ENCODE measurements at places on chromosomes 16 and 17. TPM values are rescaled to one million over a fixed set of nuclear protein-coding genes. Genes with fewer than 3 reads are reported as not detected.

NETO2 gene
- total RNA-seq = 12.0 TPM

GRCh38 chr16:565419-566330 is 1.1 kb upstream of the NHLRC4 start:
- ATAC-seq = no peak

DNA sequence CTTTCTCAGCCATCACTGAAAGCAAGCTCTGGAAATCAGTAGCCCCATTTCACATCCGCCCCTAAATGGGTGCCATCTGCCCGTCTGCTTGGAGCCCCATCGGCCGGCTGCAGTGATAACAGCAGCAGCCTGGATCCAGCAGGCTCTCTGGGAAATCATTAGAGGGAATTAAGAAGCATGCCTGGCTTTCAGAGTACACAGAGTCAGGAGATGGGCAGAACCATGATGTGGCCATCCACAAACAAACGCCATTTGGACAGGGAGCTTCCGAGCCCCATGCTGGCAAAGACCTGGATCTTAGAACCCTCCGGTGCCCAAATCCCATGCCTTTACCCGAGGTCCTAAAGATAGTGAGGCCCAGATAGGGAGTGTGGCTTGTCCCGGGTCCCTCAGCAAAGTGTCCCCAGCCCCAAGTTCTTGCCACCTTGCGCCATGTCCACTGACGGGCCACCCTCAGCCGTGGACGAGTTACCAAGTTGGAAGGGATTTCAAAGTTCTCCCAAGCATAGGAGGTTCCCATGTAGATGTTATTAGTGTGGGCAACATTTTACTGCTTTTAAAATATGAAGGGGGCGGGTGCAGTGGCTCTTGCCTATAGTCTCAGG is 1.0 kb upstream of the LITAF start:
- ATAC-seq = no peak

GRCh38 chr17:36525888-36526287 is 8.8 kb downstream of the MYO19 start:
- ATAC-seq = no peak

GRCh38 chr17:57909551-57909950 is 45.7 kb downstream of the CUEDC1 start:
- ATAC-seq = no peak

GSDMA gene
- 1.9 TPM for total RNA-seq

- peak; percentile 28 for ATAC-seq
These were observed 9.9 kb downstream of the TBX2 start for GRCh38 chr17:61409301-61410112.

DNA sequence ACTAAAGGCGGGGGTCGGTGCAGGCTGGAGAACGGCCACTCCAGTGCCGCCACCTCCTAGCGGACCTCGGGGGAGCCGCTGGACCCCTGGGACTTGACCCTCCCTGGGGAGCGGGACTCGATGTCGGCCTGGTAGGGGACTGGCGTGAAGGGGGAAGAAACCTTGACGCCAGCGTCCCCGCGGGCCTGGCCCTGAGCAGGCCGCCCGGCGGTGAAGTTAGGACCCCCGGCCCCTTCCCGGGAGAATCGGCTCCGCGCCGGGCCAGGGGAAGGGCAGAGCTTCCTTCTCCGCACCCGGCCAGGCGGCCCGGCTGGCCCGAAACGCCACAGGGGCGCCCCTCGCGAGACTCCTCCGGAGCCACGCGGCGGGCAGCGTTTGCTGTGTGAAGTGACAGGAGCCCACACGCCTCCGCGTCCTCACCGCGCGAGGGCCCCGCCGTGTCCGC is 389 bp downstream of the DUS1L start:
- peak; percentile 12 for ATAC-seq

- no peak for ATAC-seq
These were observed 97.9 kb downstream of the C17orf67 start for GRCh38 chr17:56735842-56736241.

DNA sequence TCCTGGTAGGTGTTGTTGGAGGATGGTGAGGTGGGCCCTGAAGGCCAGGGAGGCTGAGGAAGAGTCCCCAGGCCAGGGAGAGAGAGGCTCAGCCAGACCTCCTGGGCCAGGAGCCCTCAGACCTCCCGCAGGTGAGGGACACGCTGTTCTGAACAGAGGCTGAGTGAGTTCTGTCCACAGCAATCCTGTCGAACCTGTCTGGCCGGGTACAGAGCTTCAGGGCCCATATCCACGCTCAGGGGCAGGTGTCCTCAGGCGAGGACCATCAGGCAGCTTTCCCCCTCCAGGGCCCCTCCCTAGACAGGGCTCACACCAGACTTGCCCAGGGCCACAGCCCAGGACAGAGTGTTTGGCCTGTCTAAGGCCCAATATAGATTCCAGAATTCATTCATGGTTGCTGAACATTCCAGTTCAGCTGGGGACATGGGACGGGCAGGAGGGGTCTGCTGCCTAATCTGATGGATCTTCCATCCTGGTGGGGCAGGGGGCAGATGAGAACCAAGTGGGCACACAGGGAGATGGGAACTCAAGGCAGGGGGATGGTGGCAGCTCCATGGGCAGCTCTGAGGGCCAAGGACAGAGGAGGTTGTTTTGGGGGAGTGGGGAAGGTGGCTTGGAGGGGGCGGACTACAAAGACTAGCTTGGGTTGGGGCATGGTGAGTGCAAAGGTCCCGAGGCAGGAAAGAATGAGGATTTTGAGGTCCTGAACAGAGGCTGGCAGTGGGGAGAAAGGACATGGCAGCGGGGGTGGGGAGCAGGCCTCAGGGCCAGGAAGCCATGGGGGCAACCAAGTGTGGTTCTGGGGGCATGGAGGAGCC is 23.4 kb upstream of the MPRIP start:
- ATAC-seq = peak; percentile 65

SEC14L5 gene
- total RNA-seq = 1.2 TPM

- ATAC-seq = no peak
These were observed 12.5 kb upstream of the C1QTNF8 start for GRCh38 chr16:1108299-1109252.

IRX6 gene
- total RNA-seq = 0.08 TPM

- no peak for ATAC-seq
These were observed 694 bp upstream of the TBCD start for GRCh38 chr17:82751171-82751570.

KRTAP4-4 gene
- not detected for total RNA-seq

DNA sequence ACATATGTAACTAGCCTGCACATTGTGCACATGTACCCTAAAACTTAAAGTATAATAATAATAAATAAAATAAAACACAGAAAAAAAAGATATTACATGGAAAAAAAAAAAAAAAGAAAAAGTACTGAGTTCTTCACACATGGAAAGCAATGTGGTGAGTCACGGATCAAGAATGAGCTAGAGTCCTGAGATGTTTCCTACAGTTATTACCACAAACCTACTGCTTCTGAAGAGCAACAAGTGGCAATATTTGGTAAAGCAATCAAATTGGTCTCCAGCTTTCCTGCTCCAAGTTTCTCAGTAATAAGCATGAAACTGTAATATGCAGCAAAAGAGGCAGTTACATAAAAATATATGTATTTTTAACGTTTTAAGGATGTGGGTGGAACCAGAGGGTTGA is 223.3 kb upstream of the SALL1 start:
- ATAC-seq = no peak

DNA sequence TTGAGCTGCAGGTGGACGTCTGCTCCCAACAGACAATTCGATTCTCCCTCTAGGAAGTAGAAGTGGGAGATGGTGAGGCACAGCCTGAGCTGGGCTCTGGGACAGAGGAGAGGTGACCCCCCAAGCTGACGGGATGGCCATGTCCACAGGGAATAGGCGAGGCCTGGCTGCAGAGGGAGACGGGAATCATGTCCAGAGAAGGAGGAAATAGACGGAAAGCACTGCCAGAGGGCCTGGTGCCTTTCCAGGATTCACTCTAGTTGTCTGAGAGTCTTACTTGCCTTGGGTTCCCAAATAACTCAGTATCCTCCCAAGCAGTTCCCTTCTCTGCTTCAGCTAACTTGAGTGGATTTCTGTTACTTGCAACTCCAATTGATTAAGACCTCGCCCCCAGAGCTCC is 4.3 kb upstream of the CRISPLD2 start:
- no peak for ATAC-seq

- ATAC-seq = no peak
These were observed 37.1 kb downstream of the MRM3 start for GRCh38 chr17:819251-819650.

DNA sequence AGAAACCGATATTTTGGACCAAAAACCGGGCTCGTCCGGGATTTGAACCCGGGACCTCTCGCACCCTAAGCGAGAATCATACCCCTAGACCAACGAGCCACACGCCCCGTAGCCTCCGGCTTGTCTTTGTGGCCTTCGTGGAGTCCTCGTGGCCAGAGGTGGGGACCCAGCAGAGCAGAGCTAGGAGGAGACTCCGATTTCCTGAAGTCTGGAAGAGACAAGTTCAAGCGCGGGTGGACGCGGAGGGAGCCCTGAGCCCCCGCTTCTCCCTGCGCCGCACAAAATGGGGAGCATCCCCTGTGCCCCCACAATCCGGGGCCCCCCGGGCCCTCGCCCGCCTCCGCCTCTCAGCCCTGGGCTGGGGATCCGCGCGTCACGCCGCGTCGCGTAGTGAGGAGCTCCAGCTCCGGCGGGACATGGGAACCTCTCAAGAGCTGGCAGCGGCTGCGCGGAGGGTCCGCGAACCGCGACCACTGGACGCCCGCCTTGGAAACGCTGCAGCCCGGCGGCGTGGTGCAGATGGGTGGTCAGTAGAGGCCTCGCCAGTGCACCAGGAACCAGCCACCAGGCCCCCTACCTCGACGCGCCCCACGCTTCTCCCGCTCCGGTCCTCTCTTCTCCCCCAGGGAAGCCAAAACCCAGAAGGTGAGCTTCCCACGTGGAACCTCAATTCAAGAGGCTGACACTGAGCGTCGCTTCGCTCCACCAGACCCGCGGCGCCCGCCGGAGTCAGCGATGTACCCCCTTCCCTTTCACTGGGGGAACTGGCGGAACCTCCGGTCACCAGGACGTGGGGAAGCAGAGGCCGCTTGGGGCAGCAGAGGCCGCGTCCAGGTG is 5.2 kb upstream of the OR1F1 start:
- ATAC-seq = peak; percentile 51

MT4 gene
- 8.4 TPM for total RNA-seq

TEKT5 gene
- total RNA-seq = not detected

DNA sequence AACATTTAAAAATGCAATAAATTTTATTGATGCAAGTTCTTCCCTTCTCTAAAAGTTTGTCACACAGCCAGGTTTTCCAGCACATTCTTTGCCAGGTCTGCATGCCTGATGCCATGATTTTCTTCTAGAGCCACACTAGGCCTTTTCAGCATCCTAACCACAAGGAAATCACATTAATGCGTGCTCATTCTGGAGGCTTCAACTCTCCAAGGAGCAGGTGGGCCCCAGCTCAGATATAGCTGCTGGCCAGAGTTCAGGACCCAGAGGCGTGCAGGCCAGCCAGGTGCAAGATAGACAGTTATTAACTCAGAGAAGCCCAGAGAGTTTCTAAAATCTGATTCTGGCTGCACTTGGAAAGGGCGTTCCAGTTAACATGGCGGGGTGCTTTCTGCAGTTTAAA is 124.5 kb upstream of the MAF start:
- ATAC-seq = no peak

- ATAC-seq = no peak
These were observed 4.5 kb downstream of the PLLP start for GRCh38 chr16:57279780-57280638.

Measured in esophagus mucosa (tissue), 1 donor.